Right kidney (tissue), 9 donors: ENCODE measurements at places on chromosomes 11 and 22.

DNA sequence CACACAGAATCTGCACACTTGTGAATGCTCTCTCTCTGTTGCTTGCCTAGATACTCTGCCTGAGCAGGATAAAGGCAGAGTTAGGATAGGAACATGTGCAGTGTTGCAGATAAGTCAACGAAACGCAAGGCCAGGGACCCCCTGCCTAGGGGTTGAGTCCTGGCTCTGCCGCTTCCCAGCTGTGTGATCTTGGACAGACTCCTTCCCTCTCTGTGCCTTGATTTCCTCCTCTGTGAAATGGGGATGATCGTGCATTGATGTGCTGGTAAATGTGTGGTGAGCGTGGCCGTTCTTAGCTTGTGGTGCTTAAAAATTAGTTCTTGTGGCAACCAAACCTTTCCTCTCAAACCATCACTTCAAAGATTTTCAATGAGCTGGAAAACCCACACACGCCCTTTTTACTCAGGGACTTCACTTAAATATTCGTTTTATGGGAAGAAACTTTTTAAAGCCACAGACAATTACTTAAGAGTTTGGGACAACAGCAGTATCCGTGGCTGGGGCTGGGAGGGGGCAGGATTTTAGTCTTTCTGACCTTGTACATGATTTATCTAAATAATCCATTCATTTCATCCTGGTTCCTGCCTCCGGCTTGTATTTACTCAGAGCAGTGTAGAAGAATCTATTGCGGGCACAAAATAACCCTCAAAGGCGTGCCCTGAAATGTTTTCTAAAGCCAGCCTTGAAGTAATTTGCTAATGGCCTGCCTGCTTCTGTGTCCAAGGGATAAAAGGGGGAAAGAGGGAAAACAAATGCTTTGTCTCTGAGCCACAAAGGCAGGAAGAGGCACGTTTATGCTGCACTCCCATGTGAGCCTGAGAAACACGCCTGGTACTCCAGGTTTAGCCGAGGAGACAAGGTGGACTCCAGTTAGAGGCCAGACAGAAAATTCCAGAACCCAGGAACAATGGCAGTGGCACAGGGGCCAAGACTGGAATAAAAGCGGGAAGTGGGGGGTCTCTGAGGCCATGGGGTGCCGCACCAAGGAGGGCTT lies 85.0 kb upstream of the CRYBB3 start:
- DNase-seq, result no peak

DNA sequence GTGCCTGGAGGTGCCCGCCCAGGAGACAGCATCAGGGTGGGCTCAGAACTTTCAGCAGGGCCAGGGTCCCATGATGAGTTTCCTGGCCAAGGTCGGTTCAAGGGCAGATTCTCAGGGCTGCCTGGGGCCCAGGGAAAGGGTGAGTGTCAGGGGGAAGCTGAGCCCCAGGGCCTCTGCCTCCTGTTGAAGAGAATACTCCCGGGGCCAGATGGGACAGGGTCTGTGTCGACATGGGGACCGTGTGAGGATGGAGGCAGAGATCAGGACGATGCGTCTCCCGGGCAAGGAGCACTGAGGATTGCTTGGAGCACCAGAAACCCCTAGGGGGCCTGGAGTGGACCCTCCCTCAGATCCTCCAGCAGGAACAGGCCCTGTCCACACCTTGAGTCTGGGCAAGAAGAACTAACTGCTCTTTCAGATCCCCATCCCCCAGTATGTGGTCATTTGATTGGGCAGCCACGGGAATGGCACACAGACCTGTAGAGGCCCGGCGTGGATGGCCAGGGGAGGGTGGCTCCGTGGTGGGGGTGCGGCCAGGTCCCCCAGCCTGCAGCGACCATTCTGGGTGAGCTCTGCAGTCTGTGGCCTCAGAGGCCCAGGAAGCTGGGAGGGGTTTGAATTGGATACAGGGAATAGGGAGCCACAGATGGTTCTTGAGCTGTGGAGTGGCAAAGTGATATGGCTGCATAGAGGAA lies 1078.7 kb downstream of the BRD1 start:
- DNase-seq, result no peak

GRCh38 chr11:67450796-67451657 lies 1.5 kb downstream of the GPR152 start:
- no peak for DNase-seq

DNA sequence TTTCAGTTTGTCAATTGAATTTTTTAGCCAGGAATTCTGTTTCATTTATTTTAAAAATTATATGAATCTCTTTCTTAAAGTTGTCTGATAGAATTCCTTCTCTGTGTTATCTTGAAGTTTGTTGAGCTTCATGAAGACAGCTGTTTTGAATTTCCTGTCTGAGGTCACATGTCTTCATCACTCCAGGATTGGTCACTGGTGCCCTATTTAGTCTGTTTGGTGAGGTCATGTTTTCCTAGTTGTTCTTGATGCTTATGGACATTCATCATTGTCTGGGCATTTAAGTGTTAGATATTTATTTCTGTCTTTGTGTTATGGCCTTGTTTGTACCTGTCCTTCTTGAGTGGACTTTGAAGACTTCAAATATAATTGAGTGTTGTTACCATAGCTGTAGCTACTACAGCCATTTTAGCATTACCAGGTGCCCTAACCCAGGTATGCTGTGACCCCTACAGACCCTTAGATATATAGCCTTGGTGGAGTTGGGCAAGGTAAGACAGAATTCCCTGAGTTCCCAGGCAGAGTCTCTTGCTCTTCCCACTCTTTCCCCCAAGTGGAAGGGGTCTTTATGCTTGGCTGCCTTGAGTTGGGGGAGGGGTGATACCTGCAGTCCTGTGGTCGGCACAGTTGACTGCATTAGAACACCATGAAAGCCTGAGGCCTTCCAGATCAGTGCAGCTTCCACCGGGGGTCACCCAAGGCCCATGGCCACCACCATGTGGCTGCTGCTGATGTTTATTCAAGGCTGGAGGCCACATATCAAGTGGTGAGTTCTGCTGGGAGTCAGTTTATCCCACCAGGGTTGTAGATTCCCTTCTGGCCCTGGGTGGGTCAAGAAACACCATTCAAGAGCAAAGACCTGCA lies 229.6 kb downstream of the DYNC2H1 start:
- DNase-seq, result no peak

GRCh38 chr11:61756452-61757212 lies 4.2 kb downstream of the MYRF start:
- no peak for DNase-seq

DNA sequence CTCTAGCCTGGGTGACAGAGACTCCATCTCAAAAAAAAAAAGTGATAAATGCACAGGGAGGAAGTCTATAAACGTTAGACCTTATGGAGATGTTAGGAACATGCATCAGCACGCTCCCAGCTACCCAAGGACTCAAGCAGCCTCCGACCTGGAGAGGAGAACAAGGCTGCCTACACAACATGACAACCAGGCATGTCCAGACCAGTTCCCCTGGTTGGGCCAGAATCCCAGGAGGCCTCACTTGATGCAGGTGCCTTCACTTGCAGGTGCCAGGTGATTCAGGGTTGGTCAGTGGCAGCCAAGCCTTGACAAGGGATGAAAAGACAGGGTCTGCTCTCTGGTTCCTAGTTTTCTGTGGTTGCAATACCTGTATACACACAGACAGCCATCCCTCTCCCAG lies 5.9 kb downstream of the RANGAP1 start:
- DNase-seq, result no peak
